ENCODE measurements at places on chromosomes 3 and 15. TPM values are rescaled to one million over a fixed set of nuclear protein-coding genes. Genes with fewer than 3 reads are reported as not detected.

Gene HRG
- not detected for total RNA-seq

Gene THBS1
- total RNA-seq: 1,987 TPM

Gene PEX5L
- 0.53 TPM for total RNA-seq

Gene TNNC1
- total RNA-seq: 3,730 TPM

Gene MOBP
- not detected for total RNA-seq

Gene LSAMP
- 0.03 TPM for total RNA-seq

Gene SLC9A9
- total RNA-seq: 7.4 TPM

Gene CALML4
- 0.26 TPM for total RNA-seq

Gene OIP5
- not detected for total RNA-seq

DNA sequence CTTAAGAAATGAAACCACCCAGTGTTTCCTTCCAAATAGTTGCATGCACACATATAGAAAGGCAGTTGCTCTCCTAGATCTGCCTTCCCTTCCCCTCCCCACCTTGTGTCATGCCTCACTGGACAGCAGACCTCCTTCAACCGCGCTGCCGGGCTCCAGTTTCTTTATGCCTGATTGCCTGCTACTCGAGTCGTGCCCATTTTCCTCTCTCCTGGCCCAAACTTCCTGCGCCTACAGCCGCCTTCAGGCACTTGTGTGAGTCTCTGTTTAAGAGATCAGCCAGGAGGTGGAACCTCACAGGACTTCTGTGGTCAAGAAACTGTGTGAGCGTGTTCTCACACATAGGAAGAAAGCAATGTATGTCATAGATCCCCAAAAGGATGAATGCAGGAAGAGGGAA, 8.8 kb upstream of the FAM107A start:
- DNase-seq: no peak

- no peak for DNase-seq
These were observed 33.4 kb downstream of the ETV5 start for GRCh38 chr3:186075489-186075888.

GRCh38 chr3:30597131-30597768, 9.2 kb upstream of the TGFBR2 start:
- no peak for DNase-seq

DNA sequence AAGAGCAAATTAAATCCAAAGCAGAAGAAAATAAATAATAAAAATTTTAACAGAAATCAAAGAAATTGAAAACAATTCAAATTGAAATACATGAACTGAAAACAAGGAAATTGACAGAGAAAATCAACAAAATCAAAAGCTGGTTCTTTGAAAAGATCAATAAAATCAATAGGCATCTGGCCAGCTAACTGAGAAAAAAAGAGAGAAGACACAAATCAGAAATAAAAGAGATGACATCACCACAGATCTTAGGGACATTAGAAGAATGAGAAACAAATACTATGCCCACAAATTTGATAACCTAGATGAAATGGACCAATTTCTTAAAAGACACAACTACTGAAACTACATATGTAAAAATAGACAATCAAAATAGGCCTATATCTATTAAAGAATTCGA, 38.8 kb downstream of the FAM240A start:
- no peak for DNase-seq

GRCh38 chr3:10400749-10401495, 80.0 kb upstream of the SEC13 start:
- DNase-seq: no peak

GRCh38 chr3:3302964-3303363, 123.5 kb upstream of the CRBN start:
- DNase-seq: no peak

GRCh38 chr15:41950489-41950888, 21.9 kb downstream of the EHD4 start:
- DNase-seq: no peak

- peak; percentile 37 for DNase-seq
These were observed 84.6 kb upstream of the CDV3 start for GRCh38 chr3:133488785-133489367.

DNA sequence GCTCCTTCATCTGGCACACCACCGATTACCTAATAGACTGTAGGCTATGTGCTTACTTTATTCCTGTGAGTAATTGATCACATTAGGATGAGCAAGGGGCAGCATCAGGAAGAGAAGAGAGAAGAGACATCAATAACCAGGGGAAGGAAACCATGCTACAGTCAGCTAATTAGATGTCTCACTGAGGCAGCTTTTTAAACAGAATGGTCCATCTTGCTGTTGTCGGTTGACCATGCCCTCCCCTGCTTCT, 278.4 kb downstream of the RPLP1 start:
- DNase-seq: no peak

- no peak for DNase-seq
These were observed 15.8 kb upstream of the CYP11A1 start for GRCh38 chr15:74383286-74383685.

DNA sequence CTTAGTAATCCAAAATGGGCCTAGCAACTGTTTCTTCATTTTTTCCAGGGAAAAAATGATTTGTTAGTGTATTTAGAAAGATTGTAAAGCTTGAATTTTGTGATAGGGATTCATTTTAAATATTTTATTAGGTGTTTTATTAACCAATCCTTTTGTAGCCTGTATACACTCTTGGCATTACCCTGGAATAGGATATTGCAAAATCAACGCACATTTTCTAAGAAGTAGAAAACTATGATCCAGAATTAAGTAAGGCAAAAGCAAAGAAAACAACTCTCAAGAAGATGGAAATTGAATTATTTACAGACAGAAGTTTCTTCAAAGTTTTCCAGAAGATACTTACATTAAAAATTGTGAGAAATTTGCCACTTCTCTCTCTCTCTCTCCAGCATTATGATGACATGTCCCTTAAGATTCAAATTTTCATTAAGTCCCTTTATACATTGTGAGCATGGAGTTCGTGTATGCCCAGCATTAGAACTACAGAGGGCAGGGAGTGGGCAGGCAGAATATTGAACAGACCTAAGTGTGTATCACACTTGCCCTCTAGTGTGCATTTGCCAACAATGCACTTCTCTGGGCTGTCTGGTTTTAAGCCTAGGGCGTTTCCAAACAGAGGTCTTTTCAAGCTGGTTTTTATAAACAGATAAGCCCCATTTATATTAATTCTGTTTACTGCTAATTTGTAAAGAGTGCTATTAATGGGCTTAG, 28.5 kb upstream of the CMSS1 start:
- DNase-seq: peak; percentile 70

DNA sequence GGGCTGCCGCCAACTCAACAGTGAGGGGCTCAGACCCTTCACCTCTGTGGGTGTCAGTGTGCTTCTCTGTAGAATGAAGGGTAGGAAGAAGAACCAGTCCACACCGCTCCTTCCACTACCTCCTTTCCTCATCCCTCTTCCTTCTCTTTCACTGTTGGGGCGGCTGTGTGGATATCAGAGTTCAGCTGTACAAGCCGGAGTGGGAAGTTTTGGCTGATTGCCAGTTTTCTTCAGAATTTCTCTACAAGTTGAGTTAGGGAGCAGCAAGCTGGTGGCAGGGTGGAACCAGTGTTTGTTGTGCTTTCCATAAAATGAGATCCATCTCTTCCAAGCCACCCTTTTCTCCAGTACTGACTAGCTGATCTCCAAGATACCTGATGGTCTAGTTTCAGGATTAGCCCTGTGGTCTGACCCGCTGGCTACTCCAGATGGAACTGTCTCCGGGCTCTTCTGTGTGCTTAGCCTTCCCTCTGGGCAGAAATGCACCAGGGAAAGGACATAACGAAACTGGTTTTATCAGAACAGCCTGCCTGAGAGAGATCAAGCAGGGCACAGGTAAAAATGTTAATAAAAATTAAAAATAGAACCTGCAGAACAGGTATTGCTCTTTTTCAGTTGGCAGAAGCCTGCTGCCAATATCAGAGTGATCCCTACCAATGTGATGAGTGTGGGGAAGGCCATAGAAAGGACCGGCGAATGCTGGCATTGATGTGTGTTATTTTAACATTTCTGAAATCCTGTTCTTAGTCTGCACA, 169.9 kb upstream of the TSC22D2 start:
- peak; percentile 26 for DNase-seq

DNA sequence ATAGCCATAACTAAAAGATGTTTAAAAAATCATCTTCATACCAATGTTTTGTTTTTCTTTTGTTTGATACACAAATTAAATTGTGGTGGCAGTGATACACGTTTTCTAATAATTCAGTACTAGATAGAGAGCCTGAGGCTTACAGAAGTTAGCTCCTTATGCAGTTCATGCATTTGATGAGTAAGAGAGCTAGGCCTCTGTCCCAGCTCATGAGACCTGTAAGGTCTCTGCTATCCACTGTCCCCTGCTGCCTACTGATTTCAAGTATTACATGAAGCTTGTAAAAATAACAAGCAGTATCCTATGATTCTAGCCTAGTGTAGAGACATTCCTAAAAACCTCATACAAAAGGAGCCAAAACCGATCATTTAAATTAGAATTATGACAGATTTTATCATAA, 144.5 kb downstream of the MBNL1 start:
- no peak for DNase-seq

DNA sequence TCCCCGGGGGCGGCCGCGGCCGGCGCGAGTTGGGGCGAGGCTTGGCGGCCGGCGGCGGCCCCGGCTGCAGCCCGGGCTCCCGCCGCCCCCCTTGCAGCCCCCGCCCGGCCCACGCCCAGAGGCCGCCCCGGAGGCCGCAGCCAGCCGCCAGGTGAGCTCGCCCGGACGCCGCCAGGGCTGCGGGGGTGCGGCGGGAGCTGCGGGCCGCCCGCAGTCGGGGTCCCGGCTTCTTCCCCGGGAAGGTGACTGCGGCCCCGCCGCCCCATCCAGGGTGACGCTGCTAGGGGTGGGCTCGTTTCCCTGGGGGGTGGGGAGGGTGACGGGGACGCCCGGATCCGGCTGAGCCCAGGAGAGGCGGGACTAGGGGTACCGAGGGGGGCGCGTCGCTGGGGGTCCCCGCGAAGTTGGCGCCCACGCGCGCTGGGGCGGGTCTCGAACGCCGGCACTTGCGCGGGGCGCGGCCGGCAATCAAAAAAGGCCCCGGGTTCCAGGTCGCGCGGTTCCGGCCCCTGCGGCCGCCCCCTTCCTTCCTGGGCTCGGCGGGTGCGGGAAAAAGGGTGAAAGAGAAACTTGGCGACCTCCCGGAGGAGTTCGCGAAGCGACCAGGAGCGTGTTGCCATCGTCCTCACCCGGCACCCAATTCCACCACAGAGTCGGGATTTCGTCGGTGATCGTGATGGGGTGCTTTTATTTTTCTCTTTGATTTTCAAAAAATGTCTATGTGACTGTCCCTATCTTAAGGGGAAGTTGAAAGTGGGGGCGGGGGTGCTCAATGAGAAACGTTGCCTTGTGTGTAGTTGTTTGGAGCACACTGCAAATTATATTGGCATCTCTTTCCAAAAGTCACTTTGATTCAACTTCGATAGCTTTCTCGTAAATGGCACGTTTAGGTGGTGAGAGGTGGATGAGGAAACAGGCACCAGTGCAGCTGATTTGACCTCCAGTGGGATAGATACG, 619 bp downstream of the ATXN7 start:
- peak; percentile 28 for DNase-seq

All from myocyte (in vitro differentiated cells).